ENCODE measurements at places on chromosomes 16 and 17.

DNA sequence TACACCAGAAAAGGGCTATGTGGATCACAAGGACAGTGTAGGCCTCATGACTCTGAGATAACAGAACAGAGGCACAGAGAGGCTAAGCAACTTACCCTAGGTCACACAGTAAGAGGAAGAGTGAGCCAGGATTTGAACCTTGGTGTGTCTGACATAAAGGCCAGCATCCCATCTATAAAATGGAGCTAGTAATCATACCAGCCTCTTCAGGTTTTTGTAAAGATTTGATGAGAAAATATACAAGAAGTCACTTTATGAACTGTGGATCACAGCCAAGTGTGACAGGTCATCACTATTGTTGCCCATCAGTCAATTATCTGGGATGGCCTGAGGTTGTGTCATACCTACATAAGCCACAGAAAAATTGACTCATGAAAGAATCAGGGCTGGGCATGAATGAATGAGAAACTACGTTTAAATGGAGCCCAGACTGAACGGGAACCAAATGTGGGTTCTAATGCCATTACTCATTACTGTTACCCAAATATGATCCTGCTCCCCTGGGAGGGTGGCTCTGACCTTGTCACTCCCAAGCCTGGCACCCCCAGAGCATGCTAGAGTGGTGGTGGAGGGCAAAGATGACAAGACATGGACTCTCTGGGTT is 21.0 kb downstream of the FBXO39 start:
- DNase-seq: no peak

DNA sequence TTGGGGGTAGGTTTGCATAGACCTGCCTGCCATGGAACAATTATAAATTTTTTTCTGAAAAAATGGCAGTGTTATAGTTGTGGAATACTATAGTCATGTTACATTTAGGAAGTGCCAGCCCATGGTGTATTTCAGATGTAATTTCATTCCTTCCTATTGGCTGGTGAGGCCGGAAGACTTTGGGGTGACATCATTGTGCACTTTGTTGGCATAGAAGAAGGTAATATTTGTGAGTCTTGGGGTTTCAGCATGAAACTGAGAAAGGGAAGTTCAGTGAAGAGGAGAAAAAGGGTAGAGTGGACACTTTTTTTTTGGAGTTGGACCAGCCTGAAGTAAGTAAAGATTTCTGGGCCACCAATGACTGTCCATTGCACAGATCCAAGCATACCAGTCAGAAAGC is 16.0 kb upstream of the HEATR6 start:
- no peak for DNase-seq

DNA sequence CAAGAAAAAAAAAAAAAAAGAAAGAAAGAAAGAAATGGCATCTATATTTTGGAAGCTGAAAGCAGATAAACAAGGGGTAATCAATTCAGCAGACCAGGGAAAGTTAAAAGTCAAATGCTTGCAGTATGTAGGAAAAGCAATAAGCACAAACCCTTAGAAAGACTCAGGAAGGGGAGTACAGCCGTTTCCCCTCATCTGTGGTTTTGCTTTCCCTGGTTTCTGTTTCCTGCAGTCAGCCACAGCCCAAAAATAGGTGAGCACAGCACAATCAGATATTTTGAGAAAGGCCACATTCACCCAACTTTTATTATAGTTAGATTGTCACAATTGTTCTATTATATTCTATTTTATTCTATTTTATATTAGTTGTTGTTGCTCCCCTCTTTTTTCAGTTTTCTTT is 14.4 kb upstream of the ALOX12 start:
- no peak for DNase-seq

DNA sequence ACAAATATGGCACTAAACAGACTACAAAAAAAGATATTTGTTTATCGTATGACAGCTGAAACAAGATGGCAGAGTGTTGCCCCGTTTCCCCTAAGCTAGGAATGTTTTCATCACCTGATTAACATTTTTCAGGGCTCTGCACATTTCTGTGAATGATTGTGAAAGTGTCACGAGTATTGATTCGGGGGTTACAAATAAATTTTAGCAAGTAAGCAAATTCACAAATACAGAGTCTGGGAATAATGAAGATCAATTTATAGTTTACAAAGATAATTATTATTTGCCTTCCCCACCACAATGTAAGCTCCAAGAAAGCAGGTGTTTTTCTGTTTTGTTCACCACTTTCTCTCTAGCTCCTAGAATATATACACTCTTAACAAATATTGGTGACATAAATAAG is 361.2 kb upstream of the ERCC4 start:
- DNase-seq: no peak

GRCh38 chr16:27402964-27403600 is 1.1 kb downstream of the IL21R start:
- DNase-seq: no peak

GRCh38 chr17:26809033-26809432 is 484.9 kb upstream of the WSB1 start:
- DNase-seq: no peak

All from HuH-7.5 (cell line).